Effector memory CD4-positive, alpha-beta T cell (primary cell): ENCODE measurements at places on chromosomes 12 and 14.

DNA sequence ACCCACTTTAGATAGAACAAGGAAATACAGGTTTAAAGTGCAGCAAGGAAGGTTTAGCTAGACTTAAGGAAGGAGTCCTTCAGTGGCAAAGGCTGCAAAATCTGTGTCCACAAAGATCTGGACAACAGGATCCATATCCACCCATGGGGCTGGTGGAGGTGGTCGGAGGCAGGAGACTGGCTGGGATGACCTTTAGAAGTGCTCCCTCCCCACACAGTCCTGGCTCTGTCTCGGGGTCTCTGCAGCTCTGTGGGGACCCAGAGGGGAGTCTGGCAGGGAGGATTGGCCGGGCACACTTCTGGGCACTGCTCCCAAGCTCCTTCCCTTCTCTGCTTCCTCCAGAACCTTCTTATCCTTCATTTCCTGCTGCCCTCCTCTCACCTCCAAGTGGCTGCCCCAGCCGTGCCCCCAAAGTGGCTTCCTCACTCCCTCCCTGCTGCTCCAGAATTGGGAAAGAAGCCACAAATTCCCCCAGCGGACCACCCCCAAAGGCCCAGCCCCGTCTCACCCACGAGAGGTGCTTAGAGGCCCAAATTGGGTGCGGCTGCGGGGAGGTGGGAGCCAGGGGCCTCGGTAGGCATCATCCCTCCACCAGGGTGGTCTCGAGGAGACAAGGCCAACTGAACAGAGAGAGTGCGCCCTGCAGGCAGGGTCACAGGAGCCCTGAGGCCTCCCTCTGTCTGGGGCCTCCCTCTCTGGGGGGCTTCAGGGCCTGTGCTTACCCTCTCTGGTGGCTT is 21.9 kb upstream of the PGF start:
- DNase-seq, result no peak

DNA sequence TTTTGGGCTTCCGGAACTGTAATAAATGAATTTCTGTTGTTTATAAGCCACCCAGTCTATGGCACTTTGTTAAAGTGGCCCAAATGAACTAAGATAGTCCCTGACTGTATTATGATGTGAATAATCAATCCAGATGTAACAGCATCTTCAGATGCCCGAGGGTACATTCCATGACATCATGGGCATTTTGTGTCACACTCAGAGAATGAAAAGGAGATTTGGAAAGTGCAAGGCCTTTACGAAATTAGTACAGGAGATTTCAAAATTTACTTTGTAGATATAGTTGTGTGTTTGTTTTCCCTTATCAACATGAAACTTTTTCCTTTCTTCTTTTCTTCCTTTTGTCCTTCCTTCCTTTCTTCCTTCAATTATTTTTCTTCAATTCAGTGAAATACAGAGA is 54.2 kb upstream of the AMIGO2 start:
- no peak for DNase-seq

DNA sequence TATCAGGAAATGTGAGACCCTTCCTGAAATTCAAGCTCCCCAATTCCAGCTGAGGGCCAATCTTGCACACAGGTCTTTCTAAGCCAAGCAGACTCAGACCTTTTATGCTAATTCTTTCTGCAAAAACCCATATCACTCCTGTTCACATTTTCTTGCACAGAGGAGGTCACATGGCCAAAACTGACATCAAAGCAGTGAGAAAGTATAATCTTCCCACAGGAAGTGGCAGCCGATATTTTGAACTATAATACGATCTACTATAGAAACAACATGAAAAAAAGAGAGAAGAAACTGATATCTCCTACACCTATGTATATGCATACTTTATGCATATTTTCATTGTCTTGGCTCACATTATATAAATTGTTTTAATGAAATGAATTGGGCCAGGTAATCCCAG is 132.9 kb upstream of the SSTR1 start:
- DNase-seq, result no peak

DNA sequence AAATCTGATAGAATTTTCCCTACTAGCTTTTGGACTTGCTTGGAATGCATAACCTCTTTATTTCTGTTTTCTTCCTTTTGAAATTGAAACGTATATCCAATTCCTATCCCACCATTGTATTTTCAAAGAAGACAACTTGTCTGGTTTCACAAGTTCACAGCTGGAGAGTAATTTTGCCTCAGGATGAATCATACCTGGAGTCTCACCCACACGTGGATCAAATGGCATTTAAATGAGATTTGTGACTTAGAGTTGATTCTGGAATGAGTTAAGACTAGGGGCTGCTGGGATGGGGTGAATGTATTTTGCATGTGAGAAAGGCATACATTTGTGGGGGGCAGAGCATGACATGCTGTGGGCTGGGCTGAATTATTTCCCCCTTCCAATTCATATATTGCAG is 516.5 kb upstream of the MGAT4C start:
- no peak for DNase-seq

DNA sequence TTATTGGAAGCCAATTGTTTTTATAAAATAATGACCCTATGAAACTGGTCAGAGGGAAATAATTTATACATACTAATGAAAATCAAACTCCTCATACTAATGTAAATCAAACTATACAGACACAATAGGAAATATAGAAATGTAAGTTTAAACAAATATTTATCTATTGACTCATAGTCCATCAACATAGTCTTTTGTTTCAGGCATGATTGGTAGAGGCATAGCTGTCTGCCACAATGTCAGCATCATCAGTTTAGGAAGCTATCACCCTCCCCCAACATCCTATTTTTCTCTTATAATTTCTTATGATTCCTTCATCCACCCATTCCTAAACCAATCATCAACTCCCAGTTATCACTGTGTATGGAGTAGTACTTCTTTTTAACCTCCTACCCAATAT is 117.7 kb downstream of the SLC38A6 start:
- no peak for DNase-seq

GRCh38 chr12:16350682-16351081 is 3.2 kb downstream of the MGST1 start:
- DNase-seq, result no peak

DNA sequence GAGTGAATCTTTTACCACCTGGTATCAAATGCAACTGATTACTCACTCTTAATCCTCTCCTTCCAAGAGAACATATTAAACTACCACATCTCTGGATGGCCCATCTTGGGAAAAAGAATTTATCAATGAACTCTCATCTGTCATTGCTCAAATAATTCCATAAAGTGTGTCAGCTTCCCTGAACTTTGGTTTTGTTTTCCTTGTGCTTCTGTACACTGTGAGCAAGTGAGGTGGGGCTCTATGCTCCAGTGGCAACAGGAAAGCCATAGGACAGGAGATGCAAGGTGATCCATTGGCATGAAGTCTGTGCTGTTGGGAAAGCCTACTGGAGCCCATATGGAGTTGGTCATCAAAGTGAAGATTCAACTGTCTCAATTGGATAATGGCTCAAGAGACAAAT is 17.4 kb downstream of the OTOGL start:
- DNase-seq, result no peak

DNA sequence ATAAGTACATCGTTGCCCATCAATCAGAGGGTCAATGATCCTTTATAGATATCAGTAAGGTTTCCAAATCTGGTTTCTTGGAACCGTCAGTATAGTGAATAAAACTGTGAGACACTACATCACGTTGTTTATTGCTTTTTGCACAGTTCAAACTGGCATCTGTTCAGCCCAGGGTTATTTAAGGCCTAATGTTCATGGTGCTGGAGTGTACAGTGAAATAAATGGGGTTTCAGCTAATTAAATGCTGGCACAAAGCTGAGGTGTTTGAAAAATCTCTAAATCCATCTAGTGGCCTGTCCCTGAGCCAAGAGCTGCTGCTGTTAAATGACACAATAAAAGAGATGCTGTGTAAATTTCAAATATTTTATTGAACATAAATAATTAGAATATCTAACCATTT is 69.9 kb downstream of the RPS29 start:
- no peak for DNase-seq

- DNase-seq, result no peak
These were observed 2.7 kb downstream of the SERPINA11 start for GRCh38 chr14:94449930-94450329.

DNA sequence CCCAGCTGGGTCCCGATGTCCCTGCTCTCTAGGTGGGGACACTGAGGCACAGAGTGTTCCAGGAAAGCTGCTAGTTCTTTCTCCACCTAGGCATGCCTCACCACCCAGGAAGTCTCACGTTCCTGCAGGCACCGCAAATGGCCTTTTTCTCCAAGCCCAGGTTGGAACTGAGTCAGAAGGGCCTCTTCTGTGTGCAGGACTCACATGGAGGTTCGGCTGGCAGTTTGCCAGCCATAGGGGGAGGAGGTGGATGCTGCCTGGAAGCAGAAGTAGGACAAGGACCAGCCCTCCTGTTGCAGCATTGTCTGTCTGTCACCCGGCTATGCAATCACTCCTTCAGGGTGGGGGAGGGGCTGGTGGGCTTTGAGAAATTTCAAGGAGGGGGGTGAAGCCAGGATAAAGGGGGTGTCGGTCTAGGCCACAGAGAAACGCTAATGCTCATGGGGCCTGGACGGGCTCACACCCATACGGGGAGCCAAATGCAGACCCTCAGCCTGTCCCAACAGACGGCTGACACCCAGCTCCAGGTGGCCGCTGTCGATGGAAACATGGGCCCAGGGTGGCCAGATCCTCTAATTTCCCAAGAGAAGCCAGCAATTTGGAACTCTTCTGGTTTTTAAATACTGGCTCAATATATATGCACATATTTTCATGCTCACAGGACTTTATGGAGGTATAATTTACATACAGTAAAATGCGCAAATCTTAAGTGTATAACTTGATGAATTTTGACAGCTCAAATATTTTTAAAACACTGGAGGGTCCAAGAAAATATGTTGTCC is 120.5 kb downstream of the PHETA1 start:
- no peak for DNase-seq

DNA sequence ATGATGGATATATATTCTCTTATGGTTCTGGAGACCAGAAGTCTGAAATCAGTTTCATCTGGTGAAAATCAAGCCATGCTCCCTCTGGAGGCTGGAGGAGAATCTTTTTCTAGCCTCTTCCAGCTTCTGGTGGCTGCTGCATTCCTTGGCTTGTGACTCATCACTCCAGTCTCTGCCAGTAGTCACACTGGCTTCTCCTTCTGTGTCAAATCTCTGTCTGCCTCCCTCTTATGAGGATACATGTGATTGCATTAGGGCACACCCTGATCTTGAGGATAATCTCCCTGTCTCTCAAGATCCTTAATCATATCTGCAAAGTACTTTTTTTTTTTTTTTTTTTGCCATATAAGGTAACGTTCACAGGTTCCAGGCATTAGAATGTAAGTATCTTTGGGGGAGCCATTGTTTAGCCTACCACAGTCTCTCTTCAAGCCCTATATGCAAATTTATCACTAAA is 17.7 kb downstream of the DNAL1 start:
- no peak for DNase-seq

GRCh38 chr12:86445356-86445755 is 189.2 kb upstream of the MGAT4C start:
- DNase-seq, result no peak

GRCh38 chr12:110205931-110206330 is 75.1 kb upstream of the ATP2A2 start:
- no peak for DNase-seq

GRCh38 chr12:67362526-67362925 is 93.4 kb downstream of the CAND1 start:
- no peak for DNase-seq

DNA sequence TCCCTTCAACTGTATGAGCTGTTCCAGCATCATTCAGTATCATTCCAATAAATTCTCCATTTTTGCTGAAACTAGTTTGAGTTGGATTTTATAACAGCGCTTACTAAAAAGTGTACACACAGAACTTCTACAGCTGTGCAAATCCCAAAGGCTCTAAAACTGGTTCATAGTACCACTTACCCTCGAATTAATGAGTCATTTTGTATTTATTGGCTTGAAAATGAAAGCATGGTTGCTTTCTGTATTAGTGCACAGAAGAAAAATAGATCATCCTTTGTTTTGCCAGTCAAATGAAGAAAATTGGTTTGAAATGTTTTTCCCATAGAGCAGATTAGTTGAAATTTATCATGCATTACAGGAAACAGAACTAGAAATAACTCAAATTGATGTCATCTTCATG is 268.3 kb upstream of the CPNE8 start:
- no peak for DNase-seq

- DNase-seq, result no peak
These were observed 7.0 kb upstream of the CCT2 start for GRCh38 chr12:69578283-69578682.

GRCh38 chr12:39389399-39390150 is 53.3 kb downstream of the KIF21A start:
- no peak for DNase-seq

DNA sequence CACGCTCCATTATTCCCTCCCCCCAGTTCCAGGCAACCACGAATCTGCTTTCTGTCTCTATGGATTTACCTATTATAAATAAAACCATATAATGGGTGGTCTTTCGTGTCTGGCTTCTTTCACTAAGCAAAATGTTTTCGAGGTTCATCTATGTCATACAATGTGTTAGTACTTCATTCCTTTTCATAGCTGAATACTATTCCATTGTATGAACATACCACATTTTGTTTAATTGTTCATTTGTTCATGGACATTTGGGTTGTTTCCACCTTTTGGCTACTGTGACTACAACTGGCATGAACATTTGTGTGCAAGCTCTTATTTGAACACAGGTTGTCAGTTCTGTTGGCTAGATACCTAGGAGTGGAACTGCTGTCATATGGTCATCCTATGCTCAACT is 12.9 kb upstream of the PAPOLA start:
- no peak for DNase-seq

GRCh38 chr12:68400226-68400829 is 68.2 kb upstream of the MDM1 start:
- DNase-seq, result no peak

GRCh38 chr12:52321418-52321817 is 220 bp upstream of the KRT83 start:
- no peak for DNase-seq

DNA sequence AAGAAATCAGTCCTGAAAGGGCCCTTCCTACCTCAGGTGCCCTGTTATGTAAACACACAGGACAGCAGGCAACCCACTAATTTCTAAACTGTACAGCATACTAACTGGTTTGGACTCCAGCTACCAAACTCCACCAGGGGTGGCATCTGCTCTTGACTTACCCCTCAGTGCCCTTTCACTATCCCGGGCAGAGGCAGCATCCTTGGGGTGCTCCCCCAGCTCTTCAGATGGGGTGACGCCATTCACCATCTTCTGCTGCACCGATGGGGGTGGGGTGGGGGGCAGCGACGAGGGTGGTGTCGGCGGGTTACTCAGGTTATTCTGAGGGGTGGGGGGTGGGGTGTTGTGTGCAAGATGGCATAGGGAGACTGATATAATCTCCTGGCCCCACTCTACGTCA is 11.5 kb upstream of the PRKAG1 start:
- no peak for DNase-seq

GRCh38 chr12:104439137-104439536 is 17.6 kb upstream of the CHST11 start:
- no peak for DNase-seq

GRCh38 chr14:57182760-57183503 is 85.8 kb downstream of the EXOC5 start:
- no peak for DNase-seq

GRCh38 chr14:69204753-69205152 is 13.5 kb downstream of the EXD2 start:
- no peak for DNase-seq

- no peak for DNase-seq
These were observed 1.7 kb upstream of the DGLUCY start for GRCh38 chr14:91112194-91112593.

GRCh38 chr12:91230841-91231240 is 48.2 kb upstream of the DCN start:
- no peak for DNase-seq

GRCh38 chr14:71467361-71467811 is 464.8 kb upstream of the RGS6 start:
- no peak for DNase-seq

- DNase-seq, result no peak
These were observed 2.8 kb upstream of the SIX1 start for GRCh38 chr14:60651796-60652673.

GRCh38 chr14:44896275-44897040 is 65.3 kb downstream of the KLHL28 start:
- DNase-seq, result no peak
